ENCODE measurements at places on chromosomes 2 and 18.

- DNase-seq: no peak
These were observed 21.8 kb upstream of the GIGYF2 start for GRCh38 chr2:232675381-232675780.

DNA sequence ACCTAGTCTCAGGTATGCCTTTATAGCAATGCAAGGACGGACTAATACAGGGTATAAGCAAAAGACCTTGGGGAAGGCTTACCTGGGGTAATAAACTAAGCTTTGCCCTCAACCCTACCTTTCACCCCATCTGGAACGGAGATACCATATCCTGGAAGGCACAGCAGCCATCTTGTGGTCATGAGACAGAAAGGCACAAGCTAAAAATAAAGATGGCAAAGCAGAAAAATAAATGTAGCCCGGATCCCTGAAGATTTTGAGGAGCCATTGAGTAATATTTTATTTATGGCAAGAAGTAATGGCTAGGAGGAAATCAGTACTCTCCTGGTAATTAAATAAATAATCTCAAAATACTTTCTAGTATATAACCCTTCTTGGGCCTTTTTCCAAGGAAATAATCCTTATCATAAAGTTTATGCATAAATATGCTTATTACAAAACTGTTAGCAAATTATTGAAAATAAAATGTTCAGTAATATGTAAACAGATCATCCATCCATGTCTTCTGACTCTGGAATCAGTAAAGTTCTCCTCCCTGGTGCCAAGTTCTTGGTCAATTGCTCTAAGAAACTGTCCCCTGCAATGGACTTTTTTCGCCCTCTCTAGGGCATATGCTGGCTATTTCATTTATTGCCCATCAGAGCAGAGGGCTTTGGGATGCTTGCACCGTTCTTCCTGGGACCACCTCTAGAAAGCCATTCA lies 198.7 kb downstream of the SPP2 start:
- no peak for DNase-seq

GRCh38 chr2:99141110-99142108 lies at the start of gene C2orf15:
TSS of gene C2orf15 (plus strand) at chr2:99141707. CDS start at chr2:99150559, 8,852 bp downstream.
- DNase-seq: peak; percentile 96

DNA sequence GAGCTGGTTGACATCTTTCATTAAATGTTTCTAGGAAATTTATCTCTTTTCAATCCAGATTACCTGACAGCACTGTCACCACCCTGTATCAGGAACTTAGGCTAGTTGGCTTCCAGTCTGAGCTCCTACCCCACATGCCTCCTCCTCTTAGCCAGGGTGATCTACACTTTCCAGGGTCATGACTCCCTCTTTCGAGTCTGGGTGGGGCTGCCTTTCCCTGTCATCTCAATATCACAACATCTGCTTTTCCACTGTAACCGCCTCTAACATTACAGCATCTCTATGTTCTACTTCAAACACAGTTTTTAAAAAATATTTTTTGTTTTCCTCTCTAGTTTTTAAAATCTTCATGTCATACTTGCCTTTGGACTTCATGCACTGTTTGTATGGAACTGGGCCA lies 129.2 kb downstream of the RBMS1 start:
- DNase-seq: no peak

- peak; percentile 21 for DNase-seq
These were observed 79.8 kb upstream of the CCDC141 start for GRCh38 chr2:179129574-179130238.

DNA sequence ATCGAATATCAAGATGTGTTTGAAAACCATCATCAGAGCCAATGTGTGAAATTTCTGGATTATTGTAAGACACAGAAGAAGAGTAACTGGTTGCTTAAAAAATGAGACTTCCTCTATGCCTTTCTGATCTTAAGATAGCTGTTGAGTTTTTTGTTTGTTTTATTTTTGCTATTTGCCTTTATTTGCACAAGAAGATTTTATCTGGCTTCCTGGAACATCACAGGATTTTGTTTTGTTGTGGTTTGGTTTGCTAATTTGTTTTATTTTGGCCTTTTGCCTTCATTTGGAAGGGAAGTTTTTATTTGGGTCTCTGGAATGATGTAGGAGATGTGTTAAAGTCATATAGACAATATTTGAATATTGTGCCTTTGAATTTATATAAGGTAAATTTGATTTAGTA lies 3.9 kb upstream of the CYTIP start:
- no peak for DNase-seq

DNA sequence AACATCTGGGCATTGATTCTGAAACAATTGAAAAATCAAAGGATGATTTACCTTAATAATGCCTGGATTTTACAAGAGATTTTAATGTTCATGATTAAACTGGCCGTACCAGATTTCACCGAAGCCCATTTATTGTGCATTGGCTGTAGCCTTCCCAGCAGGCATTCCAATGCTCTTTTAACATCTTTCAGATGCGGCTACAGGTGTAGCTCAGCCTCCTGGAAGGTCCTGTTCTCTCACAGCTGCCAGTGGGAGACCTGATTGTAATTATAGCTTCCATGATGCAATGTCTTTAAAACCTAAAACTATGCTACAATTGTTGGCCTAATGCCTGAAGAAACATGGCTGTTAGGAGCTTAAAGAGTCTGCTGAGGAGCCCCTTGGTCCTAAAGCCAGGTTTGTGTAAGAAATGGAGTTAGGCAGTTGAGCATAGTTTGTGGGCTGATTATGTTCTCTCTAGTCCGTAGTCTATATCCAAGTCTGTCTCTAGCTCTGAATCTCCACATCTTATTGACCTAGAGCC lies 147.4 kb downstream of the CERS6 start:
- no peak for DNase-seq

DNA sequence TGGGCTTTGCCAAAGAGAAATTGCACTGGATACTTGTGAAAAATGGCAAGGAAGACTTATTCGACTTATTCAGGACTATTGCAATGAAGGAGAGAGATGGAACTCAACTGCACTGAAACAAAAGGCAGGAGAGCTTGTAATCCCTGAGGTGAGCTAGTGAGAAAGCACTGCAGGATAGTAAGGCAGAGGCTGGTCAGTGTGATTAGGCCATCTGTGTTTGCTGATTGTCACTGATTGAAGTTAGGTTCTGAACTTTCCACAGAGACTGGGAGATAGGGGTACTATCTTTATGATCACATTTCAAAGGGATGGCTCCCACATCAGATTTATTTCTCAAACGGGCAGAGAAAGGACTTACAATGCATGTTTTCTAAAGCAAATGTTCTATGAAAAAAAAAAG lies 82.9 kb downstream of the SERPINB8 start:
- DNase-seq: no peak

DNA sequence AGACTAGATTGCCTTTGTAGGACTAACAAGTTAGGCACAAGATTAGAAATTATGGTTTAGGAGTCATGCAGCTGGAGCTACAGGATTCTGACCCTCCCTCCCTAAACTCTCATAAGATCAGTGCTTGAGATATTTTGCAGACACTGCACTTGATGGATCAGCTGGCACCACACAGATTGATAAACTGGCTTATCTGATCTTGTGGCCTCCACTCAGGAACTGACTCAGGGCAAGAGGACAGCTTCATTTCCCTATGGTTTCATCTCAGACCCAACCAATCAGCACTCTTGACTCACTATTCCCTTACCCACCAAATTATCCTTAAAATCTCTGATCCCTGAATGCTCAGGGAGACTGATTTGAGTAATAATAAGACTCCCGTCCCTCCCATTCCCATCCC lies 152.3 kb downstream of the DIS3L2 start:
- peak; percentile 50 for DNase-seq

GRCh38 chr2:181239201-181239799 lies 217.9 kb upstream of the ITGA4 start:
- DNase-seq: no peak

GRCh38 chr2:96207774-96208142 lies 869 bp downstream of the STARD7 start:
- DNase-seq: no peak

DNA sequence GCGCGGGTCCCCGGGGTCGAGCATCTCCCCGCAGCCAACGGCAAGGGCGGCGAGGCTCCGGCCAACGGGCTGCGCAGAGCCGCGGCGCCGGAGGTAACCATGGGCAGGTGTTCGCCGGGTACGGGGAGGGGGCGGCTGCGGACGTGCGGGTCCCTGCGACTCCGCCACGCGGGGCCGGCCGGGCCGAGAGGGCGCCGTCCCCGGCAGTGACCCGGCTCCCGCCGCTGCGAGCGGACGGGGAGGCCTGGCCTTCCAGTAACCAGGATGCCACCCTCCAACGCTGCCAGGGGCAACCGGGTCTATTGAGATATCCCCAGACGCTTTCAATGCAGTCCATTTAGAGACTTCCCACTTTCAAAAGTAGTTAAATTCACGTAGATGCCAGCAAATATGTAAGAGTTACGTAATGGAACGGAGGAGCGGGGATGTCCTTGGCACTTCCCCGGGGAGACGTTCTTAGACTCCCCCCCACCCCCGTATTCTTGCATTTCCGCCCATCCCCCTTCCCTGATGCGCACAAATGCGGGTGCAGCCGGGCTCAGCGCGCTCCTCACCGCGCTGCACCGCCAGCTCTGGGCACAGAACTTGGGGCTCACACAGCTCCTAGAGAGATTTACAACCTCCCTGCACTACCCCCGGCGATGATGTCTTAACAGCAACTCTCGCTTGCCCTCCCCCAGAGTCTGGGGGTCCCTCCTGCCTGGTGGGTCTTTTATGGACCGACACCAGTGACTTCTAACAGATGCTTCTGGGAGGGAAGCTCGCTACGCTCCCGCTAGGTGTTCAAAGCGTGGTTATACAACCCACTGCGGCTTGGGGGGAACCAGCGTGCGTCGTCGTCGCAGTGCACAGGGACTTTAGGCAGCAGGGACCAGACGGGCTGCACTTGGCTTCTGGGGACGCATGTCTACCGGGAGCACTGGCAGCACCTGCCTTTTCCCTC lies 657 bp downstream of the SGPP2 start:
- no peak for DNase-seq

- no peak for DNase-seq
These were observed 194.1 kb downstream of the ANAPC1 start for GRCh38 chr2:111689941-111690340.

DNA sequence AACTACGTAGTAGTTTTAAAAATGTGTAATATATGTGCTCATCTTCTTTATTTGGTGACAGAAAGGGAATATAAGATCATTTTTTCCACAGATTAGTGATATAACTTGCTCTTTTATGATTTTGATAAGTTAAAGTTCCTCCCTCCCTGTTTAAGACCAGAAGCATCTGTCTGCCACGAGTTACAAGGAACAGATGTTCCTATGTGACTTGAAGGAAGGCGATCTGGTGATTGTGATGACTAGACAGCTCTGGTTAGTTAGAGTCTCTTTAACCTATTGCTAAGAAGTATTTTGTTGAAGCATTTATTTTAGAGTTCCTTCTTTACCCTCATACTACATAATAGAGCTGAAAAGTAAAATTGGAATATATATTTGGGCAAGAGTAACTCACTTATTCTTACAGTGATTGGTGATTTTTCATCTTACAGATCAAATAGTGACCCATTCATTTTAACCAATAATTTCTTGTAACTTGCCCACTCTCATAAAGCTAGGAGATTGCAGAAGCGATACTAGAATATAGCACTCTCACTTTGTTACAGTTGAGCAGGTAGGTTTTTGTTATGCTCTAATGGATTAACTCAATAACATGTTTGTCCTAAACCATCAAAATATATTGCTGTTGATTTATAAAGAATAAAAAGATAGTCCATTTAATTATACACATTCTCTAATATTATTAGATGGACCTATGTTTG lies 218.7 kb downstream of the SLC4A10 start:
- DNase-seq: no peak

GRCh38 chr2:149857344-149857743 lies 269.8 kb upstream of the MMADHC start:
- no peak for DNase-seq

GRCh38 chr2:50571278-50571677 lies 460.7 kb downstream of the NRXN1 start:
- DNase-seq: no peak

GRCh38 chr18:45357686-45358470 lies 257.4 kb upstream of the SLC14A2 start:
- no peak for DNase-seq

GRCh38 chr2:197810491-197810890 lies 6.1 kb downstream of the PLCL1 start:
- DNase-seq: no peak

DNA sequence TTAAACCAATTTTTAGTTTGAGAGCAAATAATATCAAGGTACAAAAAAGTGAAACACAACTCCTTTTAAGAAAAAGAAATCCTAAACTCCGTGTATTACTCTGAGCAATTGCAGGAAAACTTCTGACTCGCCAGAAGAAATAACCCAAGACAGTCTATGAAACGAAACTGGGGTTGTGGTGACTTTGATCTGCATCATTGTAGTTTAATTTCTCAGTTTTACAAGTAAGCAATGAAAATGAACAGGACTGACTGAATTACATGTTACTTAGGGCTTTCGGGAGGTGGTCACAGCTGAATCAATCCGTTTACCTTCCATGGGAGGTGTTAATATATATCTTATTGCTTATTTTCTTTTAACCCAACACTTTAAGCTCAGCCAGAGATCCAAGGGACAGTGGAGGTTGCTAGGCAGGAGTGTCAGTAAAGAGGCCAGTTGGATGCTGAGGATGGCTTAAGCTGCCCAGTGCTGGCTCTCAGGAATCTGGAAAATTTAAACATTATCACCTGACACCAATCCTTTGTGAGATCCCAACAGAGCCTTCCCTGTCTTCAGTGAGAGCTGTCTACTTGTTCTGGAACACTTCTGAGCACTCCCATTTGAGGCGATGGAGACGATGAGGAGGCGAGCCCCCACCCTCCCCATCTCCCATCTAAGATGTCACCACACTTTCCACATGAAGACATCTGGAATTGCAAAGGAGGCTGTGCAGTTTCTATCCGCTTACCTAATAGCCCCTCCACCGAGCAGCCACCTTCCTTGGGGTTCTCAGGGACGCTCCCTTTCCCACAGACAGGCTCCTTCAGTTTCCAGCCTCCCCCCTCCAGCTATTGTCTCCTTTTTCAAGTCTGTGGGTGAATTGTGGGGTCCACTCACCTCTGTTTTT lies 3.6 kb upstream of the RAB31 start:
- peak; percentile 51 for DNase-seq

- no peak for DNase-seq
These were observed 177.7 kb upstream of the VWC2L start for GRCh38 chr2:214233164-214233563.

DNA sequence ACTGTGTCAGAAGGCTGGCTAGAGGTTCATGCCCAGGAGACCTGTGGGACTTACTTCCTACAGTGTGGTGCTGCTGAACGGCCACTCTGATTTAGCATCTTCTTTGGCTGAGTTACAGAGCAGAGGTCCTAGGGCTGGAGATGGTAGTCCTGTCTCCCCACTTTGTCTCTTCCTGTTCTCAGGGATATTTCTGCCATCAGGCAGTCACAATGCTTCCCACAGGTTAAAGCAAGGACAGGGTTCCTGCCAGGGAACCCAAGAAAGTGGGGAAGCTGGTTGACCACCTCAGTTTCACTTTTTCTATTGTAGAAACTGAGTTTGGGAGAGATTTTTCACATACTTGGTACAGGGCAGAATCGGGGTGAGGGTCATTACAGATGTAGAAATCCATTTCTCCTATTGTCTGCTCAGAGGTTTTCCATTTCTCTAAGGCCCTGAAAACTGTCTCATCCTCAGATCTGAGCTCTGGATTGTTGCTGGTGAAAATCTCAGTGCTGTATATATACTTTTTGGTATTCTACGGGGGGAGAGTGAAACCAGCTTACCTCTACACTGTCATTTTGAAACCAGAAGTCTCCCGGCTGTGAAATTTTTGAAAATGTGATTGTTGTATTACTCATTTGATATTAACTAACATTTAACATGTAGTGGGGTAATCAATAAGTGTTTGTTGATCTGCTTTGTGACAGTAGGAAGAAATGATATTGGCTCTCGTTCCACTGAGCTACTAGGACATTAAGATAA lies 37.0 kb upstream of the MEP1B start:
- DNase-seq: peak; percentile 50

Data from activated CD4-positive, alpha-beta T cell treated with anti-CD3 and anti-CD28 coated beads, Interleukin-2, Interleukin-6, amounts not matched to agents 100 ng/mL and 50 ng/mL, durations not matched to agents 16 hours and 8 hours (primary cell).